ENCODE measurements at places on chromosomes 7 and 10. TPM values are rescaled to one million over a fixed set of nuclear protein-coding genes. Genes with fewer than 3 reads are reported as not detected.

The KLF14 gene
- polyA plus RNA-seq = not detected

The OPALIN gene
- not detected for polyA plus RNA-seq

The ERVW-1 gene
- not detected for polyA plus RNA-seq

The BTBD16 gene
- 0.04 TPM for polyA plus RNA-seq

The ANKRD30A gene
- not detected for polyA plus RNA-seq

The HOXA4 gene
- 4.9 TPM for polyA plus RNA-seq

The PNLIPRP3 gene
- not detected for polyA plus RNA-seq

The OR6B1 gene
- not detected for polyA plus RNA-seq

GRCh38 chr10:125639846-125640245 lies 43.1 kb downstream of the TEX36 start:
- no peaks in the 10 kb centered on the region for H3K4me1 ChIP-seq
- no peaks in the 10 kb centered on the region for H3K36me3 ChIP-seq
- DNase-seq = no peak
- H3K27me3 ChIP-seq = peaks cover 6% of the 10 kb centered on the region

DNA sequence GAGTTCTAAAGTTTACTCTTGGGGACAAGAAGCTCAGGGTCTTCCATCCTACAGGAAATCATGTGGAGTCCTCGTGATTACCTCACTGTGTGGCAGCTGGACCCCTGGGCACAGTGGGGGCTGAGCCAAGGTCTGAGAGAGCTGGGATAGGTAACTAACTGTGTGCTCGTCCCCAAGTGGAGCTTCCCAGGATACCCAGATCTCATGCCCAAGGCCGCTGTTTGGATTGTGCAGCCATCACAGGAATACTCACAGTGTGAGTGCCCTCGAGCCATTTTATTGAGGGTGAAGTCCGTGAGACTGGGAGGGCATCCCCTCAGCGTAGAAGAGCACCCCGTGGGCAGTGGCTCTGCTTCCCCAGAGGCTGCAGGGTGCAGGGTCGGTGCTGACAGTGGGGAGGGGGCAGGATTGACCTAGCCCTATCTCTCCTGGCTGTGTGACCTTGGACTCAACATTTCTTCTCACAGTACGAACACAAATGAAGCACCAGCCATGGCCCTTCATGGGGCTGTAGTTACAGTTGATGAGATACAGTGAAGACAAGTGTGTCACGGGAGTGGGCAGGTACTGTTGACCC lies 69.6 kb upstream of the LEP start:
- H3K4me3 ChIP-seq = no peak overlapping the region
- no peak for DNase-seq
- H3K27me3 ChIP-seq = peaks cover 38% of the 10 kb centered on the region
- H3K27ac ChIP-seq = no peak overlapping the region

DNA sequence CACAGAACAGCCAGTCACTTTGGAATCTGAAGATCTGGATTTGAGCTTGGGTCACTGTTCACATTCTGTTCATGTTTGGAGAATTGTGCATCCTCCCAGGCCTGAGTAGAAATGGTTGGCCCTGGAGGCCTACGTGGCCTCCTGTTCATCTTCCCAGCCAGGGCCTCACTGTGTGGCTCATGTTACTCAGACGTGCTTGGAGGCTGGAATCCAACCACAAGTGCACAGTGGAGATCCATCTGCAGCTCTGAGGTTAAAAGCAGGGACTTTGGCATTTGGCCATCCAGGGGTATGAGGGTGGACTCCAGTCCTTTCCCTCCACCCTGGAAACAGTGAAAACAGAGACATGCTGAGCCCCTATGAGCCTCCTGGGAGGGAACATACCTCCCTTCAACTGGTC lies 709.0 kb upstream of the IGFBP3 start:
- H3K27me3 ChIP-seq = no peaks in the 10 kb centered on the region
- H3K27ac ChIP-seq = no peak overlapping the region
- no peak for DNase-seq
- H3K4me1 ChIP-seq = no peaks in the 10 kb centered on the region
- no peaks in the 10 kb centered on the region for H3K36me3 ChIP-seq
- H3K4me3 ChIP-seq = no peak overlapping the region

GRCh38 chr7:85593355-85593754 lies 406.5 kb upstream of the SEMA3D start:
- no peak overlapping the region for H3K27ac ChIP-seq
- DNase-seq = no peak
- H3K27me3 ChIP-seq = no peaks in the 10 kb centered on the region
- H3K36me3 ChIP-seq = no peaks in the 10 kb centered on the region

DNA sequence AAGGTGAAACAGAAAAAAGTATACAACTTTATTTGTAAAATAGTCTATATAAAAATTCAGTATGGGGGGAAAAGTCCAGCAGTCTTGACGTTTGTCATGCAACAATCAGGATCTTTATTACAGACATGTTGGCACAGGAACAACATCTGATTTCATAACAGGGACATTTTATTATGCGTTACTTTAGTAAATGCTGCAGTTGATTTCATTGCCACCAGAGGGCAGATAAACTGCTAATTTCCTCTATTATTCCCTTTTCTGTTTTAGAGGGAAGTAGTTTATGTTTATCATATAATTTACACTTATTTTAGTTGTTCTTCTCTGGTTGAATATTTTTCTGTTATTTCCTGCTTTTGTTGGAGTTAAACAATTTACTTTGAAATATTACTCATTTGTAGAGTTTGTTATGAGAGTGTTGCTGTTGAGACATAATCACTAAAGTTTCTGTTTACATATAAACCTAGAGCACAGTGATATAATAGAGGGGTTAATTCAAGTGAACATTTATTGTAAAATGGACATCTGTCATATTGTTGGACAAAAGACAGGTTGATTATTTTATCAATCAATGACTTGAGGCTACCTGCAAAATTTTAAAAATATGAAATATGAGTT lies 3.3 kb downstream of the PLXDC2 start:
- H3K4me3 ChIP-seq = no peak overlapping the region
- peak; percentile 58 for DNase-seq
- no peaks in the 10 kb centered on the region for H3K36me3 ChIP-seq
- peaks cover 42% of the 10 kb centered on the region for H3K27me3 ChIP-seq
- no peak overlapping the region for H3K27ac ChIP-seq

- no peak overlapping the region for H3K4me3 ChIP-seq
- no peak overlapping the region for H3K27ac ChIP-seq
- no peaks in the 10 kb centered on the region for H3K36me3 ChIP-seq
These were observed 1.6 kb upstream of the COL13A1 start for GRCh38 chr10:69800109-69800508.

DNA sequence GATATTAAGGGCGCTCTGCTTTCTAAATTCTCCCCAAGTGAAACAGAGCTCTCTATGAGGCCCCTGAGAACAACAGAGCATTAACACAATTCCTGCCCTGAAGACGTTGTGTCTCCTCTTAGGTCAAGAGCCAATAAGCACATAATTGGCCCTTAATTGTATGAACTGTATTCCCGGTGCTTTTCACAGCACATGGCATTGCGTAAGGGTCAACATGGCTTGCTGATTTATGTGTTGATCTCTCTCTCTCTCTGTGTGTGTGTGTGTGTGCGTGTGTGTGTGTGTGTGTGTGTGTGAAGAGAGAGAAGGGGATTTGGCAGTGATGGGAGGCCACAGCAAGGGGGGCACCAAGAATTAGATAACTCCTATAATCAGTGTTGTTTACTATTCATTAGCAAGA lies 40.5 kb downstream of the LYZL1 start:
- no peak for DNase-seq
- H3K36me3 ChIP-seq = no peaks in the 10 kb centered on the region
- no peak overlapping the region for H3K4me3 ChIP-seq
- peaks cover 7% of the 10 kb centered on the region for H3K27me3 ChIP-seq
- H3K27ac ChIP-seq = no peak overlapping the region

DNA sequence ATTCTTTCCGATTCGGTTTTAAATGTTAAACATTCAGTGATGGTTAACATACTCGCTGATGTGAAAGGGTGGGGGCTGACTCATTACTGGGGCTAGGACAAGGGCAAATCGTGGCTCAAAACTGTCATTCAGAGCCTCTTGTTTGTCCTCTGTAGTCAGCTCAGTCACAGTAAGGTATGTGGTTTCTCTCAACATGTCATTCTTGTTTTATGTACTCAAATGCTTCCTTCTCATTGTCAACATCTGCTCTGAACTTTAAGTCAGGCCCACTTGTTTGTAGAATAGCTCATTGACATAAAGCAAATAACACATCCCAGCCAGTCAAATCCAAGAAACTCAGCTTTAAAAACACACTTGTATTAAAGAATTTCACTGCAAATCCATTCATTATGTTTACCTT lies 7.3 kb downstream of the SLC16A9 start:
- no peak overlapping the region for H3K27ac ChIP-seq
- H3K4me1 ChIP-seq = no peaks in the 10 kb centered on the region
- H3K27me3 ChIP-seq = no peaks in the 10 kb centered on the region
- DNase-seq = no peak

GRCh38 chr10:4450981-4451908 lies 374.8 kb upstream of the AKR1E2 start:
- H3K4me1 ChIP-seq = peaks cover 23% of the 10 kb centered on the region
- H3K36me3 ChIP-seq = no peaks in the 10 kb centered on the region
- H3K4me3 ChIP-seq = no peak overlapping the region
- H3K27me3 ChIP-seq = no peaks in the 10 kb centered on the region
- peak overlapping the region; percentile 85 for H3K27ac ChIP-seq

DNA sequence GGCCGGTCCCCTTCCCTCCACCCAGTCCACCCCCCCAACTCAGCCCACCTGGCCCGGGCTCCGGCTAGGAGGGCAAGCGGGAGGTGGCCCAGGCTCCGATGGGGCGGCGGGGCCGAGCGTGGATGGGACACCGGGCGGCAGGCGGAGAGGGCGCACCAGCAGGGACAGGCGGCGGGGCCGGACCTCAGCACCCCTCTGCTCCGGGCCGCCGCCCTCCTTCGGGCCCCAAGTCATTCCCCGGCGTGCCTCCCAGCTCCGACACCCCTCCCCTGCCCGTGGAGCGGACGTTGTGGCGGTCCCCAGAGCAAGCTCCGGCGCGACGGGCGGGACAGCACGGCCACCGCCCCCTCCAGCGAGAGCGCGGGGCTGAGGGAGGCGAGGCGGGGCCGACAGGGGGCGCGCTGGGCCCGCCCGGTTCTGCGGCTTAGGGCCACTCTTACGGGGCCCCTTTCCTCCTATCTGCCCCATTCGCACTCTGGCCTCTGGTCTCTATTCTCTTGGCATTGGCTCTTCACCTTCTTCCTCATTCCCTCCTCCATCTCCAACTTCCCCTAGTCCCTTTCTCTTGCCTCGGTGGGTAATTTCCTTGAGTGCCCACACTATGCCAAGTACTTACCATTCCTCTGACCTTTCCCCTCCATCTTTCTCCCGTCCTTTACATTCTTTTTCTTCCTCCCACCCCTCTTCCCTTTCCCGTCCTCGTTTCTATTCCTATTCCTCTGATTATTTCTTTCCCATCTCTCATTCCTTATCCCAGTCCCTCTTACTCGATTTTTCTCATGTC lies 701 bp upstream of the GBX1 start:
- DNase-seq = no peak
- H3K27ac ChIP-seq = no peak overlapping the region
- H3K4me1 ChIP-seq = peaks cover 6% of the 10 kb centered on the region
- H3K36me3 ChIP-seq = no peaks in the 10 kb centered on the region
- H3K4me3 ChIP-seq = peak overlapping the region; percentile 29

DNA sequence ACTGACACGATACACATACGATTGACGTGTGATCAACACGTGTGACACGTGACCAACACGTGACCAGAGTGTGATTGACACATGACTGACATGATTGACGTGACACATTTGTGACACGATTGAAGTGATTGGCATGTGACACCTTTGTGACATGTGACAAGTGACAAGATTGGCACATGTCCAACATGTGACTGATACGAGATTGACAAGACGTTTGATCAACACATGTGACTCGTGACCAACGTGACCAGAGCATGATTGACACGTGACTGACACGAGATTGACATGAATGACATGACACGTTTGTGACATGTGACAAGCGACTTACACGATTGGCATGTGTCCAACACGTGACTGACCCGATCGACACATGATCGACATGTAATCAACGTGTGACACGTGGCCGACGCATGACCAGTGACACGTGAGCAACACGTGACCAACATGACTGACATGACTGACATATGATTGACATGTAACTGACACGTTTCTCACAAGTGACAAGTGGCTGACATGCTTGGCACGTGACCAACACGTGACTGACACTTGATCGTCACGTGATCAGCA lies 22.0 kb downstream of the CRPPA start:
- DNase-seq = peak; percentile 5
- no peaks in the 10 kb centered on the region for H3K4me1 ChIP-seq
- no peak overlapping the region for H3K4me3 ChIP-seq
- H3K36me3 ChIP-seq = no peaks in the 10 kb centered on the region
- H3K27ac ChIP-seq = no peak overlapping the region

GRCh38 chr10:74190494-74190893 lies 39.5 kb downstream of the ADK start:
- peak overlapping the region; percentile 25 for H3K27ac ChIP-seq
- H3K4me1 ChIP-seq = peaks cover 13% of the 10 kb centered on the region
- H3K36me3 ChIP-seq = no peaks in the 10 kb centered on the region

GRCh38 chr7:32256811-32257210 lies 186.6 kb upstream of the PDE1C start:
- no peak overlapping the region for H3K27ac ChIP-seq
- no peaks in the 10 kb centered on the region for H3K36me3 ChIP-seq
- no peak overlapping the region for H3K4me3 ChIP-seq
- H3K4me1 ChIP-seq = no peaks in the 10 kb centered on the region

DNA sequence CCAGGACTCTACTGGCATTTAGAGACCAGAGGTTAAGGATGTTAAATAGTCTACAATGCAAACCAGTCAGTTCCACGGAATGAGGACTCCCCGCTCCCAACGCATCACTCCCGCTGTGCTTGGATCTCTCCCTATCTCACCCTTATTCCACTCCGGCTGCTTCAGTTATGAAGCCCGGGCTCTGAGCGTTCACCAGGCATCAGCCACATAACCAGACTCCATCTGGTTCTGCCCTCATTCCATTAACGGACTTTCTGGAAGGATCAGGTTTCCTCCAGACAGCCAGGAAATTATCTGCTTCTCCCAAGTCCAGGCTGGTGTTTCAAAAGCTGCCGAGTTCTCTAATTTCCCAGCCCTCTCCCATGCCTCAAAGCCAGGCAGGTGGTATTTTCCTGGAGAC lies 499.3 kb downstream of the GLRX3 start:
- no peaks in the 10 kb centered on the region for H3K36me3 ChIP-seq
- no peak overlapping the region for H3K4me3 ChIP-seq
- no peaks in the 10 kb centered on the region for H3K4me1 ChIP-seq
- no peak overlapping the region for H3K27ac ChIP-seq
- no peak for DNase-seq

GRCh38 chr7:73809467-73809951 lies 21.3 kb upstream of the CLDN4 start:
- no peak overlapping the region for H3K27ac ChIP-seq
- no peaks in the 10 kb centered on the region for H3K27me3 ChIP-seq
- no peaks in the 10 kb centered on the region for H3K36me3 ChIP-seq
- no peak for DNase-seq

- no peaks in the 10 kb centered on the region for H3K27me3 ChIP-seq
- peak overlapping the region; percentile 18 for H3K27ac ChIP-seq
- H3K4me1 ChIP-seq = peaks cover 13% of the 10 kb centered on the region
- no peak for DNase-seq
These were observed 2.2 kb upstream of the GET4 start for GRCh38 chr7:874031-874749.

DNA sequence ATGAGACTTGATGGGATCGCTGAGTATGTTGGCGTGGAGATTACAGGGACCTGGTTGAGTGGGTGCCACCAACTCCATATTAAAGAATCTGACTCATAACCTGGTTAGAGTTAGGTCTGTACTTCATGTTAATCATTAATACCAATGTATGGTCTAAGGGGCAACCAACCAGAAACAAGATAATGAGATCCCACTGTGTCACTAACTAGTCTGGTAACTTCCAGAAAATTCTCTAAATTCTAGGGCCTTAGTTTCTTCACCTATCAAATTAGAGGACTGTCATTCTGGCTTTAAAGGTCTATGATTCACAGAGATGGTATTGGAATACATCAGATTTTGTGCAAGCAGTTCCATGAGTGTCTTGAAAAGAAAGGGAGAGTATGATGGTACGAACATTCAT lies 102.2 kb downstream of the SNX10 start:
- H3K4me1 ChIP-seq = peaks cover 6% of the 10 kb centered on the region
- no peak overlapping the region for H3K27ac ChIP-seq
- no peak overlapping the region for H3K4me3 ChIP-seq

Measured in endothelial cell of umbilical vein (primary cell).